Stimulated activated naive CD8-positive, alpha-beta T cell treated with anti-CD3 and anti-CD28 coated beads, Interleukin-15, Interleukin-2, amounts not matched to agents 100 U/mL and 50 U/mL, for 24 hours (primary cell): ENCODE measurements at places on chromosomes 7 and 10.

- DNase-seq, result no peak
Measured at GRCh38 chr7:29410996-29411395, 152.6 kb upstream of the PRR15 start.

GRCh38 chr7:84162584-84162983 is 32.0 kb downstream of the SEMA3A start:
- no peak for DNase-seq

- no peak for DNase-seq
Measured at GRCh38 chr7:70589590-70589989, 542.4 kb upstream of the GALNT17 start.

DNA sequence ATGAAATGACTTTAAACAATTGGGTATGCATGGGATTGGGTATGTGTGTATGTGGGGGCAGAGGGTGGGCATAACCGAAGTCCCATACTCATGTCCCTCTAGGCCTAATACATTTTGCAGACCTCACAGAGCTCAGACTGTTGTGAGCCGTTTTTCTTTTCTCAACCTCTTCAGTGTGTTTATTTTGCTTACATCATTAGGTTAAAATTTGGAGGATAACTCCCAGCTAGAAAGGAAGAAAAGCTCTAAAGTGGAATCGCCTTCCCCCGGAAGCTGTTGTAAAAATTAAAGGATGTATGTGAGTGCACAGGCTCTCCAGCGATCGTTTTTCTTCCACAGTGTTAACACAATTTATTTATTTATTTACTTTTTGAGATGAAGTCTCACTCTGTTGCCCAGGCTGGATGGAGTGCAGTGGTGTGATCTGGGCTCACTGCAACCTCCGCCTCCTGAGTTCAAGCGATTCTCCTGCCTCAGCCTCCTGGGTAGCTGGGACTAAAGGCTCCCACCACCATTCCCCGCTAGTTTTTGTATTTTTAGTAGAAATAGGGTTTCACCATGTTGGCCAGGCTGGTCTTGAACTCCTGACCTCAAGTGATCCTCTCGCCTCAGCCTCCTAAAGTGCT is 1.5 kb upstream of the H2AZ2 start:
- DNase-seq, result no peak

DNA sequence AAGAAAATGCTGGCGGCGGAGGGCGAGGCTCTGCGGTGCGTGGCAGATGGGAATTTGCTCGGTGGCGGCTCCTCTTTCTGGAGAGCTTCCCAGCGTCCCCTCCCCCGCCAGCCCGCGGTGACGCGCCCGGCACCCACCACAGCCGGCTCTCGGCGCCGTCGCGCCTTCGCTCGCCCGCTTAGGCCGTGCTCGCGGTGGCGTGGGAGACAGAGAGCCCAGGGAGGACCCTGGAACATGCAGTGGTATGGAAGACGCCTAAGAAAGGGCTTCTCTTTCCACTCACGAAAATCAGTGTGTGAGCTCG is 576 bp upstream of the CSGALNACT2 start:
- peak; percentile 70 for DNase-seq

DNA sequence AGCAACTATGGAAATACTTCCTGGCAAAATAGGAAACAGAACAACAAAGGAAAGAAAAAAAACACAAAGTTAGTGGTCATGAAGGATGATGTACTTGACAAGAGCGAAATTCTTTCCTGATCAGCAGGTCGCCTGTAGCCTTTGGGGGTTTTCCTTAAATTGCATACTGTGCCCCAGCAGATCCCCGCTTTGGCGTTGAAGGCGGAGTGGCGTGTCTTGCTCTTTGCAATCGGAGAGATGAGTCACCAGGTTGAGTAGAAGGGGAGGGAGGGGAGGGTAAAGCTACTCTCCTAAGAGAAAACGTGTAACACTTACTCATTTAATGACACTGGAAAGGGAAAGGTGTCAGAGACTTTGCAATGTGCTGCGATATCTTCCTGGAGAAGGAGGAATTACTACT is 587.2 kb downstream of the SORCS1 start:
- no peak for DNase-seq

DNA sequence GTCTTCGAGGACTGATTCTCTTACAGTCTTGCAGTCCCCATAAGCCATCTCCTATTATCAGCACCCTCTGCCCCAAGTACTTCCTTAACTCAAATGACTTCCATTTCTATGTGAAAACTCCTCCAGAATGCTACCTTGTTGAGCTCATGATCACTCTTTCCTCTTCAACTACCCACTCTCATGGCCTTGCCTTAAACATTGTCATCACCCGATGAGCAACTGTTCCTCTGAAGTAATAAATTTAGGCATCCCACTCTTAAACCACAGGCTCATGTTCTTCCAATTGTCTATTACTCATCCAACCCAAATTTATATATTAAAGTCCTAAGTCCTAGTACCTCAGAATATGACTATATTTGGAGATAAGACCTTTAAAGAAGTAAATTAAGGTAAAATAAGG is 152.9 kb downstream of the C1GALT1 start:
- no peak for DNase-seq

DNA sequence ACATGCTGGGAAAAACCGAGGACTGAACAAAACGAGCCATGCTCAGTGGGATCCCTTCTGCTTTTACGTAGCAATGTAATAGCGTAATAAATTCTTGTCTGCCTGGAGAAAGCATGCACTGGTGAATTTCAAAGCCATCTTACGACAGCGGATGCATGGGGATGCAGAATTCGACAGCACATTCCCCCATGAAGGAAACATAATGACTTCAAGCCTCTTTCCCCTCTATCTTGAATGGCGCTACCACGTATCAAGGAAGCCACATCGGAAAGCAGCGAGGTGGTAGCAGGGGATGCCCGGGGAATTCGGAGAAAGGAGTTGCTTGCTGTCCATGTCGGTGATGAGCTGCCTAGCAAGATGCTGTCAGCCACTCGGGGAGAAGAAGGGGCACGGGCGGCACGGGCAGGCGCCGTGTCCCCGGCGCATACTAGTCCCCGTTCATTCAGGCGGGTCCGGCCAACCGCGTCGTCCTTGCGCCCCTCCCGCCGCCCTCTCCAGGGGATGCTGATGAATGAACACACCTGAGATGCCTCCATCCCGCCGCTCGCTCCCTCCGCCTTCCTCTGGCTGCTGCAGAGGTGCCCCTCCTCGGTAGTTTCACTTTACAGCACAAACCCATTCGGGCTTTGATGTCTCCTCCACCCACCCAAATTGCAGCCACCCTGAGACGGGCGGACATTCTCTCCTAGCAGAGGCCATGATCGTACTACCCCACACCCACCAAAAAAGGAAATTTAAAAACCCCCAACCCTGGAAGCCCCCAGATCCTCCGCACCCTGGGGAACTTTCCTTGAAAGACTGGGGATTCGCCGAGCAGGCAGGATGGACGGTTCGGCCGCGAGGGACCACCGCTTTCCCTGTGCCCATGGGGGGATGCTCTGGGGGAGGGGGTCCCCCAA is 644 bp downstream of the SORBS1 start:
- peak; percentile 36 for DNase-seq

DNA sequence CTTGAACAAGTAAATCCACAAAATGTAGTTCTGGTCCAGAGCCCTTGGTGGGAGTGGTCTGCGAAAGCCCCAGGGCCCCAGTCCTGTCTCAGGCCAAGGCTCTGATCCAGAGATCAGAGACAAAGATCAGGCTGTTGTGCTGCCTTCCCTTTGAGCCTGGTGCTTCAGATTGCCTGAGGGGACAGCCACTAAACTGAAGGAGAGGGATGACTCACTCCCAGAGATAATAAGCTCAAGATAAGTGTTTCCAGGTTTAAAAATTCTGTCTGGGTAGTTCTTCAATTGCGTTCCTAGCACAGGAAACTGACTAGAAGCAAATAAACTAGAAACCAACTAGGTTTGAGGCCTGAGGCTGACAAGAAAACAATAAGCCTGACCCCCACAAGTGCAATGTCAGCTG is 190.2 kb downstream of the RAMP3 start:
- no peak for DNase-seq

GRCh38 chr7:72674394-72674793 is 153.6 kb downstream of the TYW1B start:
- no peak for DNase-seq

- no peak for DNase-seq
Measured at GRCh38 chr10:91287276-91287675, 66.8 kb downstream of the PCGF5 start.

DNA sequence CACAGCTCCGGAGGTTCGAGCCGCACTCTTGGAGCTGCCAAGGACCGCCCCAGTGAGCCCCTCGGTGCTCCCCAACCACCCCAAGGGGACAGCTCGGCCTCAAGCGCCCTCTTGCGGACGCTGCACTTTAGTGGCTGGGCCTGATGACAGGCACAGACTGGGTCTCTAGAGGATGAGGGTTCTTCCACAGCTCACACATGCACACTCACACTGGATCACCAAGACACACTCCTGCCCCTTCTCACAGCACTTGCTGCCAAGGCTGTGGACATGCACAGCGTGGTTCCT is 2.1 kb downstream of the RET start:
- DNase-seq, result peak; percentile 44

DNA sequence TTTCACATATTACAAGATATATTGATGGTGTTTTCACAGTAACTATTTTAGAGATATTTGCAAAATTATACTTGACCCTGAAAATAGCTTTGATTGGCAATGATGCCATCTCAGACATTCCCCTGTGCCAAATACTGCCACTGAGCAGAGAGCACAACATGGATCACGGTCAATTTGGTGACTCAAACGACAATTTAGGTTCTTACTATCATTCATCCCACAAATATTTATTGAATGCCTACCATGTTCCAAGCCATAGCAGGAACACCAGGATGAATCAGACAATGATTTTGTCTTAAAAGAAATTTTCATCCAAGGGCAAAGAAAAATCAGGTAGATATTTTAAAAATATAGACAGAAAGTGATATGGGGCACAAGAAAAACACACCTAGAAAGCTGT is 153.2 kb upstream of the ADO start:
- DNase-seq, result no peak

GRCh38 chr7:26531926-26532325 is 240.3 kb downstream of the SNX10 start:
- no peak for DNase-seq

- no peak for DNase-seq
Measured at GRCh38 chr7:134910968-134911367, 75.3 kb upstream of the AGBL3 start.

- DNase-seq, result no peak
Measured at GRCh38 chr7:106693677-106694353, 32.9 kb upstream of the CCDC71L start.

GRCh38 chr7:46626691-46627310 is 705.7 kb upstream of the IGFBP3 start:
- no peak for DNase-seq

DNA sequence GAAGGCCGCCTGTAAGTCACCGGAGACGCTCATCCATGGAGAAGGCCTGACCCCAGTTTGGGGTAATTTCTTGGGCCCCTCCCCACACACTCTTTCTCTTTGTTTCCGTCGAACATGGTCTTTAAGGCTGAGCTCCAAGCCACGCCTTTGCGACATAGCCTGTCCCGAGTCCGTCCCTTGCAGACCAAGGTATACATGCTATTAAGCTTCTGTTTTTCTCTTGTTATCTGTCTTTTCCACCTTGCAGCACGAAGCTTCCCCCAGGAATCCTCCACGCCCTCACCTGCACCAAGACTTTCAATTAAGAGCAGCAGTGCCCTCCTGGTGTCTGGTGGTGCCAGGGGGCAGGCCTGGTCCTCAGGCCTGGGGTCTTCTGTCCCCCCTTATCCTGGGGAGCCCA is 4.2 kb upstream of the FAM20C start:
- no peak for DNase-seq

- no peak for DNase-seq
Measured at GRCh38 chr10:63588436-63589167, 67.4 kb downstream of the REEP3 start.

- DNase-seq, result no peak
Measured at GRCh38 chr10:92550924-92551323, 23.0 kb downstream of the IDE start.

GRCh38 chr7:83486536-83486935 is 162.4 kb downstream of the SEMA3E start:
- DNase-seq, result no peak

DNA sequence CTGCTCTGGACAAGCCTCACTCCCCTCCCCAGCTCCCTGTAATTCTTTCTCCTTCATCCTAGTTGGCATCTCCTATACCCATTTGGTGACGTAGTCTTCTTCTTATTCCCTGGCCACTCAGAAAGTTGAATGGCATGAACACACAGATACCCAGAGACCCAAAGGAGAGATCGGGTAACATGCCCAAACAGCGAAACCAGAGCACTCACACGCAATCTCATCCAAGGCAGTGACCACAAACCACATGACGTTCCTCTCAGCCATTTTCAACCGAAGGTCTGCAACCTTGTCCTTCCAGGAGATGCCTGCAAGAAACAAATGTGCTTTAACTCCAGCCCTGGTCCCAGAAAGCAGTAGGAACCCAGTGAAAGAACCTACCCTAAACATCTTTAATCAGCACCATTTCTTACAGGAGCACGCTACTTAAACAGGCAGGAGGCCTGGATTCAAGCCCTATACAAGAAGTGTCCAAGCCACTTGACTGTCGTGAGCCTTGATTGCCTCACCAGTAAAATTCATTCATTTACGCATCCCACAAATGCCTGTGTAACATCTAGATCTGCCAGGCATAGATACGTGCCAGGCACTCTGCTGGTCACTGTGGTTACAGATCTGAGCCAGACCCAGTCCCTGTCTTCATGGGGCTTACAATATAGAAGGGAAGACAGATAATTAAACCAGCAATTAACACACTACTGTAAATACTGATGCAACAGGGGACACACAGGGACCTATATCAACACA is 37.1 kb downstream of the XPNPEP1 start:
- no peak for DNase-seq

GRCh38 chr10:113431398-113432160 is 121.3 kb upstream of the HABP2 start:
- DNase-seq, result no peak

DNA sequence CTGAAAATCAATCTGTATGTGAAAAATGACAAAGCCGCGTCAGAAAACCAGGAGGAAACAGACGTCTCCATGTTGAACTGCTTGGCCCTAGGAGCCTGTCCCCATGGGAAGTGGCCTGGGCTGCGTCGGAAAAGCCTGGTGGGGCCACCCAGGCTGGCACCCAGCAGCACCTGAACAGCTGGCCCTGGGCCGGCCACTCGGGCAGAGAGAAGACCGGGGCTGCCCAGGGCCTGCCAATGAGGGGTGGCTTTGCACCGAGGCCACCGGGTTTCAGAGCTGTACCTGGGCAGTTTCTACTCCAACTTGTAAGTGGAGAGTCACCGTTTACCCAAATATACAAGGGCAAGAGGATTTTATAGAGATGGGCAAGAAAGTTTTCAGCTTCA is 1.1 kb upstream of the FUOM start:
- DNase-seq, result no peak

DNA sequence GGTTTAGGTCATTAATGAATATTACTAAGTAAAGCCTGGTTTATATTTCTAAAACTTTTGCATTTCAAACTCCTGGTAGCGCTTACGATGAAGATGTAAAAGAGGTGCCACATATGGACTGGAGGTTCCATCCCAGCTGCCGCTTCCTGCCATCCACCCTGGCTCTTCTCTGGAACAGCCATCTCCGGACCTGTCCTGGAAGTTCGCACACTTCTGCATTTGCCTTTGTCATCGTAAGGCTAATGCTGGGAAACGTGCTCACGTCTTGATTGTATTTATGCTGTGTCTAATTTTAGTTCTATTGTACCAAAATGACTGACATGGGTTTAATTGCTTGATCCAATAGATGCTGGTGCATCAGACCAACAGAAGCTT is 103.1 kb downstream of the HIPK2 start:
- DNase-seq, result no peak
